ENCODE measurements at places on chromosomes 6 and 20. TPM values are rescaled to one million over a fixed set of nuclear protein-coding genes. Genes with fewer than 3 reads are reported as not detected.

- no peaks in the 10 kb centered on the region for H3K27me3 ChIP-seq
- peaks cover 25% of the 10 kb centered on the region for H3K4me1 ChIP-seq
- DNase-seq, result no peak
- H3K4me3 ChIP-seq, result no peak overlapping the region
- peaks cover 7% of the 10 kb centered on the region for H3K36me3 ChIP-seq
Measured at GRCh38 chr6:70684794-70685493, 17.3 kb downstream of the SMAP1 start.

- H3K27me3 ChIP-seq, result peaks cover 13% of the 10 kb centered on the region
- H3K4me3 ChIP-seq, result no peak overlapping the region
- no peak overlapping the region for H3K27ac ChIP-seq
- peaks cover 24% of the 10 kb centered on the region for H3K4me1 ChIP-seq
Measured at GRCh38 chr6:36381502-36382389, 5.7 kb downstream of the ETV7 start.

- no peaks in the 10 kb centered on the region for H3K27me3 ChIP-seq
- H3K27ac ChIP-seq, result no peak overlapping the region
- H3K4me1 ChIP-seq, result no peaks in the 10 kb centered on the region
- peaks cover 31% of the 10 kb centered on the region for H3K36me3 ChIP-seq
- H3K4me3 ChIP-seq, result no peak overlapping the region
Measured at GRCh38 chr6:4957521-4958231, 46.2 kb downstream of the RPP40 start.

GRCh38 chr6:23655525-23655924 is 470.5 kb upstream of the NRSN1 start:
- H3K4me1 ChIP-seq, result no peaks in the 10 kb centered on the region
- no peaks in the 10 kb centered on the region for H3K27me3 ChIP-seq
- no peak for DNase-seq
- no peaks in the 10 kb centered on the region for H3K36me3 ChIP-seq

The MYBL2 gene
- total RNA-seq, result 99.5 TPM

DNA sequence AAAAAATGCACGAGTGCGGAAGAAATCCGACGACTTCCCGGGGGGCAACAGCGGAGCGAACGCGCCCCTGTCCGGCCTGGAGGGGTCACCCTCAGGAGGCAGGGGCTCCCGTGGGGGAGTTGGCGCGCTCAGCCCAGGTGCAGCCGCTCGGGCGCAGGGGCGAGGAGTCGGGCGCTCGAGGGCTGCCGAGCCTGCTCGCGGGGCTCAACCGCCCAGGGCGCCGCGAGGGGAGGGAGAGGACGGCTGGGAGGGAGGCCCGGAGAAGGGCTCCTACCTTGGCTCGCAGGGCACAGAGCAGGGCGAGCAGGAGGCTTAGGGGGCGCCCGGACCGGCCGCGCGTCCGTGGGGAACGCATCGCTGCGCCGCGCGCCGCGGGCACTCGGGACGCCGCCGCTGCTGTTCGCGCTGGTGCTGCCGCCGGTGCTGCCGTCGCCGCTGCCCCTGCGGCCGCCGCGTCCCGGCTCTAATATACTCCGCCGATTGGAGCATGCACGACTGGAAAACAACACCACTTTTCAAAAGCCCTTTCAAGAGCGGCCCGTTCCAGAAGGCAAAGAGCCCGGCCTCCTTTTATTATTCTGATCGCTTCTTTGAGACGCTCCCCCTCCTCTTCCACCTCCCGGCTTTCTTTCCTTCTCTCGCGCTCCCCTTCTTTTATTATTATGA is 490 bp downstream of the JAG1 start:
- H3K27ac ChIP-seq, result no peak overlapping the region
- peaks cover 37% of the 10 kb centered on the region for H3K4me1 ChIP-seq
- peak; percentile 22 for DNase-seq
- peak overlapping the region; percentile 83 for H3K4me3 ChIP-seq
- H3K27me3 ChIP-seq, result peaks cover 49% of the 10 kb centered on the region

GRCh38 chr6:168417191-168417590 is 23.8 kb upstream of the SMOC2 start:
- no peaks in the 10 kb centered on the region for H3K36me3 ChIP-seq
- H3K4me1 ChIP-seq, result no peaks in the 10 kb centered on the region
- no peak overlapping the region for H3K27ac ChIP-seq
- no peak overlapping the region for H3K4me3 ChIP-seq
- peaks cover 2% of the 10 kb centered on the region for H3K27me3 ChIP-seq
- DNase-seq, result no peak

DNA sequence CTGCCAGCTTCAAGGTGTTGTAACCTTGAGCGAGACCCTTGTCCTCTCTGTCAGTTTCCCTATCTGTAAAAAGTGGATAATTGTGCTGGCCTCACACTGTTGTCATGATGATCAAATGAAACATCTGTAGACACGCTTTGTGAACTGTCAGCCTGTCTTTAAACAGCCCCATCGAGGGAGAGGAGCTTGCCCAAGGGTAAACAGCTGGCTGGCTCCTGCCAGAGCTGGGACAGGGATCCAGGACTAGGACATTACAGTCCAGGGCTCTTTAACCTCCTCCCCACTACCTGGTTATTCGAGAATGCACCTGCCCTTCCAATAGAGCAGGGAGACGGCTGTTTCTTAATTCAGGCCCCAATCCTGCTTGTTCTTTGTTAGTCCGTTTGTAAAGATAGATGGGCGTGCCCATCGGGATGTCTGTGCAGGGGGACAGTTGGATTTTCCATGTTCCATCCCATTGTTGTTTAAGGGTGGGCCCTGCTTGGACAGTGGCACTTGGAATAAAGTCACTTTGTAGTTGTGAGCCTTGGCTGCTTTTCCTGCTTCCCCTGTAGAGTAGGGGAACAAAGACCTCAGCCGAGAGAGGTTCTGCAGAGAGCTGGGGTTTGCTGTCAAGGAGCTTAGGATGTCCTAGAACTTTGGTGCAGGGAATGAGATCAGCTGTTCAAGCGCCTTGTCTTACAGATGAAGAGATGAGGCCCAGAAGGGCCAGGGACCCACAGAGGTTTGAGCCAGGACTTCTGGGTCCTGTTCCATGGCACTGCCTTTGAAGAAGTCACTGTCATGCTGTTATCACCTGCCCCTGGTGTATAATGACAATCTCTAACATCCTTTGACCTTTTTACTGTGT is 77.9 kb upstream of the MYL9 start:
- no peak for DNase-seq
- peak overlapping the region; percentile 88 for H3K27ac ChIP-seq
- H3K36me3 ChIP-seq, result no peaks in the 10 kb centered on the region
- H3K4me3 ChIP-seq, result peak overlapping the region; percentile 90

- H3K4me3 ChIP-seq, result peak overlapping the region; percentile 71
- H3K27ac ChIP-seq, result peak overlapping the region; percentile 77
- DNase-seq, result no peak
- peaks cover 54% of the 10 kb centered on the region for H3K4me1 ChIP-seq
- H3K36me3 ChIP-seq, result no peaks in the 10 kb centered on the region
Measured at GRCh38 chr6:142906945-142907470, 38.0 kb downstream of the HIVEP2 start.

Measured in activated B cell treated with CpG ODN at 0.5 μM for 24 hours (primary cell).